ENCODE measurements at places on chromosomes 6 and 20.

DNA sequence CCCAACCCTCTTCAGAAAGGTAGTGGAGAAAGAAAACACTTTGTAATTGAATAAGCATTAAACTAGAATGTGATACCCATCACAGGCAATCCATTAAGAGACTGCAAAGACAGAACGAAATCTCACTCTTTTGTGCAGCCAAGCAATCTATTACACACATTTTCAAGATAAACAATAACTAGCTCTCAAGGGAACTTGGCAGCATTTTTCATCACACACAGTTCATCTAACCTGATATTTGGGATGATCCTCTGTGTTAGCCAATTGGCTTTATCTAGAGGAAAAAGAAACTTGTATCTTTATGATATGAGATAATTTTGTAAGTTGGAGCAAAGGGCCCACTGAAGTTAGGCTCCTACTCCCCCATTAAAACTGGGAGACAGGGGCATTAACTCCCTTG lies 1.5 kb upstream of the GZF1 start:
- DNase-seq, result no peak

- DNase-seq, result no peak
These were observed 67.5 kb downstream of the MACROD2 start for GRCh38 chr20:14062786-14063185.

DNA sequence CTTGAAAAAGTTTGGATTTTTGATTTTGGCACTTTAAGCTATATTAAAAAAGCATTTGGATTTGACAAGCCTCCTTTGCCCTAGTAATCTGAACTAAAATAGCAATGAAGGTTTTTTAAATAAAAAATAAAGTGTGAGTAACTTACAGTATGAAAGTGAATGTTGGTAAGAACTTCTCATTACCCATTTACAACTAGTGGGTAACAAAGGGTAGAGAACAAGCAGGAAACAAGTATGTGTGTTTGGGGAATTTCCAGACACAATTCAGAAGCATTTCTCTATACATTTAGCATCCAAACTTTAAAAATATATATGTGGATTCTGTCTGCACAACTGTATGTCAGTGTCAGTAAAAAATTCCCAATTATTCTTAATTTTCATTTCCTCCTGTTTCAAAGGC lies 2.9 kb downstream of the TMEM30A start:
- no peak for DNase-seq

- DNase-seq, result no peak
These were observed 31.1 kb downstream of the RALY start for GRCh38 chr20:34024723-34025351.

GRCh38 chr6:87741001-87741650 lies 39.1 kb upstream of the AKIRIN2 start:
- DNase-seq, result no peak
